ENCODE measurements at places on chromosomes 5 and 9.

- DNase-seq = no peak
Measured at GRCh38 chr9:79477241-79477840, 94.4 kb upstream of the TLE4 start.

DNA sequence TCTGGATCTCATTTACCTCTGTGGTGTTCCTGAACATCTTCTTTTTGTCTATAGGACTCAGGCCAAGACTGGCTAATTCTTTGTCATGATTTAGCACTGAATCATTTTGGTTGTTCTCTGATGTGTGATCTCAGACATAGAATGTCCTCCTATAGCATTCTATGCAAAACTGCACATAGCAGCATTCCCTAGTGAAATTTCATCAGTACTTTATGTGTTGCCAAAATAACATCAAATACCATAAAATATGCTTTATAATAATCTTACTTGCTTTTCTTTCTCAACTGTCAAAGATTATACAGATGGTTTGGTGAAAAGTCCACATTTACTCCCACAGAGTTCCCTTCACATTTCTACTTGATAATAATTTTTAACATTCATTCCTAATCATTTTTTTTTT, 115.7 kb upstream of the MPDZ start:
- no peak for DNase-seq

DNA sequence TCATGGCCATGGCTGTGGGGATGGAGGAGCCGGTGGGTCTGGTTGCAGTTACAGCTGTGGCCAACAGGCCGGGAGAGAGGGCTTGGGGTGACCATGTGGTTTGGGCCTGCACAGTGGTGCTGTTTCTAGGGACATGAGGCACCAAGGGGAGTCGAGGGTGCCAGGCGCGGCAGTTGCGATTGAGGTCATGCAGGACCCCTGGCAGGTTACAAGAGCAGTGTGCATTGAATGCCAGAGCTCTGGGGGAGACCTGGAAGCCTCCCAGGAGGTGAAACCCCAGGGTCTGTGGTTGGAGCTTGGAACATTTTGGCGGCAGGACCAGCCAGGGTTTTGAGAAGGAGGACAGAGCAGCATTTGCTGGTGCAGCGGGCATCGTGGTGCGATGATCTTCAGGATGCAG, 21.7 kb downstream of the RXRA start:
- DNase-seq = no peak

GRCh38 chr5:54360925-54361662, 50.7 kb upstream of the ARL15 start:
- DNase-seq = no peak

DNA sequence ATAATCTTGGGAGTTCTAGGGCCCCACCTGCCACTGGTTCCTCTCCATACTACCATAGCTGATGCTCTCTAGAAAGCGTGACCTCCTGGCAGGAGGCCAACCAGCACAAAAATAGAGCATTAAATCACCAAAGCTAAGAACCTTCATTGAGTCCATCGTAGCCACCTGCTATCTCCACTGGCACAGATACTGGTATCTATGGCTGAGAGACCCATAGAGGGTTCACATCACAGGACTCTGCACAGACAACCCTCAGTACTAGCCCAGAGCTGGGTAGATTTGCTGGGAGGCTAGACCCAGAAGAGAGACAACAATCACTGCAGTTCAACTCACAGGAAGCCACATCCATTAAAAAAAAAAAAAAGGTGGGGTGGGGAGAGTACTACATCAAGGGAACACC, 509.1 kb downstream of the DTWD2 start:
- DNase-seq = no peak

Measured in globus pallidus (tissue), 1 donor.